ENCODE measurements at places on chromosomes 16 and 17.

DNA sequence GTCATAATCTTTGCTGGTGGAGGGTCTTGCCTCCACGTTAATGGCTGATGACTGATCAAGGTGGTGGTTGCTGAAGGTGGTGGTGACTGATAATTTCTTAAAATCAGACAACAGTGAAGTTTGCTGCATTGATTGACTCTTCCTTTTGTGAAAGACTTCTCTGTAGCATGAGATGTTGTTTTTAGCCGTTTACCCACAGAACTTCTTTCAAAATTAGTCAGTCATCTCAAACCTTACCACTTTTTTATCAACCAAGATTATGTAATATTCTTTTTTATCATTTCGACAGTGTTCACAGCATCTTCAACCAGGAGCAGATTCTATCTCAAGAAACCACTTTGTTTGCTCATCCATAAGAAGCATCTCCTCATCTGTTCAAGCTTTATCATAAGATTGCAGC lies 5.9 kb downstream of the UQCRC2 start:
- no peak for ATAC-seq

GRCh38 chr17:81991684-81992305 lies 14.4 kb downstream of the ASPSCR1 start:
- peak; percentile 43 for ATAC-seq

DNA sequence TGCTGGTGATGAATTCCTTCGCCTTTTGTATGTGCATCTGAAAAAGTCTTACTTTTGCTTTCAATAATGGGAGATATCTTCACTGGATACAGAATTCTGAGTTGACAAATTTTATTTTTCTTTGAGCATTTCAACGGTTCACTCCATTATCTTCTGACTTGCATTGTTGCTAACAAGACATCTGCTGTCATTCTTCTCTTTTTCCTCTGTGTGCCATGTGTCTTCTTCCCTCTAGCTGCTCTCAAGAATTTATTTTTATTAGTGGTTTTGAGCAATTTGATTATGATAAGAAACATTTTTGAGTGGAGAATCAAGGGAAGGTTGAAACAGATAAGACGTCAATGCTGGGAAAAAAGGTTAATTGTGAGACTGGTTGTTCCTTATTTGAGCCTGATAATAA lies 471.8 kb downstream of the CDH13 start:
- no peak for ATAC-seq

DNA sequence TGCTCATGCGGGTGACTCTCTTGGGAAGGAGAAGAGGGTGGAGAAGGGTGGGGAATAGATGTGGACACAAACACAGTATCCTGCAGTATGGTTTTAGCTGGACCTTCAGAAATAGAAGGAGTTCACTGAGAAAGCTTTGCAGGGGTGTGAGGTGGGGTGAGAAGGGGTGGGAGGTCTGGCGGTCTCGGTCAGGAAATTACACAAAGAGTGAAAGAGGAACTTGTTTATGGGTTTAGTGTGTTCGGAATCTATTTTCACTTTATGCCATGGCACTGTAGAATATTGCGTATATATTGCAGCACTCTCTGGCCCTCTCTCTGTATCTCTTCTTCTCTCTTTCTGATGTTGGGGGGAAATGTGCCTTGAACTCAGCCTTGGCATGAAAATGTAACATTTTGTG lies 148.2 kb upstream of the GOT2 start:
- ATAC-seq, result no peak

DNA sequence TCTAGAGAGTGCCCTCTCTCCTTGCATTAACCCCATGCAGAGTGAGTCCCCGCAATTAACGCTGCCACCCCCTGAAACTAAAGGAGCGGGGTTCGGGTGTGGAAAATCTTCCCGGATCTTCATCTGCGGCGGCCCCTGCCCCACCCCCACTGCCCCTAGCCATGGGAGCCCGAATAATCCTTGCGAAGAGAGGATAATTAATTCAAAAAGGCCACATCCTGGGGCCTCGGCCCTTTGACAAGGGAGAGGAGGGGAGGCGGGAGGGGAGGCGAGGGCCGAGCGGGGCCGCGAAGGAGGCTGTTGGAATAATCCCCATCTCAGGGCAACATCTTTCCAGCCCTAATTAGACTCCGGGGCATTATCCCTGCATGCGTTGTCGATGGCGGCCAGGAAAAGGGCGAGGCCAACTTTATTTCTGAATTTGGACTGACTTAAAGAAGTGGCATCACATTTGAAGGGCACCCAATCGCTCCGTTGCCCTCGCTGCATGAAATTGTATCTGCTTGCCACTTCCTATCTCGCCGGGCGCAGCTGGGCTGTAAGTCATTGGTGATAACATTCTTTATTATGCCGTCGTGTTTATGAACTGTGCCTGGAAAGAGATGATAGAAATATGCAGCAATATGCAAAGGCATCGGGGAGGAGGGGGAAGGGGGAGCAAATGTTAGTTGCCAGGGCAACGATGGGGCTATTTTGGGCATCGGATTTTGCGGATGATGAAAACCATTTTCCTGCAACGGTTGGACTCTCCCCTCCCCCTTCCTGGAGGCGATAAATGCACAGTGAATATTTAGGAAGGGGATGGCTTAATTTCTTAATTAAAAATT lies 387.1 kb upstream of the TNRC6C start:
- ATAC-seq, result no peak

DNA sequence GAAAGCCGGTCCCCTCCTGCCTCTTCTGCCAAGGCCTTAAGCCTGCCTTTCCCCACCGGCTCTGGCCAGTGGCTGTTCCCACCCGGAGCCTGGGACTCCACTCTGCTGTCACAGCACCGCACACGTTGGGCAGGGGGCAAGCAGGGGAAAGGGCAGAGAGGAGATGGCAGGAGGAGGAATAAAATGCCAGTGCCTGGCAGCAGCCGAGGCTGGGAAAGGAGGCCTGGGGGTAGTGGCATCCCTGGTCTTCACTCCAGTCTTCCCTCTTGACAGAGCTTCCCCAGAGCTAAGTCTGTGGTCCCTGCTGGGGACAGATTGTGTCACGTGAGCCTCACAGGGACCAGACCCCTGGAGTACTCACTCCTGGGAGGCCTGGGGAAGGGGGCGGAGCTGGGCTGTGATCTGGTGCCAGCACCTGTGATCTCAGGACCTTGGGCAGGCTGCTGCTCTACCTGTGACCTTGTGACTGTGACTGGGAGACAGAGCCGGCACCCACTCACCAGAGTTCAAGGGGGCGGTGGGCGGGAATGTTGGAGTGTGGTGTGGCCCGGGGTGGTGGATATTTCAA lies 97.2 kb upstream of the GSE1 start:
- no peak for ATAC-seq

- no peak for ATAC-seq
These were observed 8.7 kb downstream of the GRN start for GRCh38 chr17:44353672-44354331.

- ATAC-seq, result peak; percentile 26
These were observed 17.1 kb upstream of the CRK start for GRCh38 chr17:1473170-1473569.

- ATAC-seq, result no peak
These were observed 7.0 kb upstream of the MYH8 start for GRCh38 chr17:10428781-10429180.

GRCh38 chr17:58370716-58371115 lies 18.7 kb upstream of the SUPT4H1 start:
- no peak for ATAC-seq

DNA sequence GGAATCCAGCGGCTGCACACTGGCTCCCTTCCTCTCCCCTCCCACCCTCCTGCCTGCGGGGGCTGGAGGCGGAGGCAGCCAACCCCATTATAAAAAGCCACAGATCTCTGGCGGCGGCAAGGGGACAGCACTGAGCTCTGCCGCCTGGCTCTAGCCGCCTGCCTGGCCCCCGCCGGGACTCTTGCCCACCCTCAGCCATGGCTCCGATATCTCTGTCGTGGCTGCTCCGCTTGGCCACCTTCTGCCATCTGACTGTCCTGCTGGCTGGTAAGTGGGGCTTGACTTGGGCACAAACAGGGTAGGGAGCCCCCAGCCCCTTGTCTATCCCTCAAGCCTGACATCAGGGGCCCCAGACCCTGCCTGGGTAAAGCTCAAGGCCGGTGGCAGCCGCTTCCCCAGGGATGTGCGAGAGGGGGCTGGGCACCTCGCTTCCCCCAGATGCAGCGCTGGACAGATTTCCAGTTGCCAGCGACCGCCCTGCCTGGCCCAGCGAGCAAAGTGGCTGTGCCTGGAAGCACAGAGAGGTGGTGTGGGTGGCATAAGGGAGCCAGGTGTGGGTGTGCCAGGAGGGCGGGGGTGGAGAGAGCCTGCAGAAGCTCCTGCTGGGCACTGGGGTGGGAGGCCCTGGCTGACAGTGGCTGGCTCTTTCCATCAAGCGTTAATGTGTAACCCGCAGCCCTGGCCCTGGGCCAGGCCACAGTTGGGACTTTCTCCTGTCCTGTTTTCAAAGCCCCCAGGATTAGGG lies at the start of gene CX3CL1:
CX3CL1 (plus strand) TSS at position 119 of the 745 bp plus-strand sequence; CDS start at position 198, 79 bp downstream.
- ATAC-seq, result peak; percentile 83

GRCh38 chr16:85146532-85146797 lies 34.2 kb upstream of the CIBAR2 start:
- ATAC-seq, result no peak

GRCh38 chr16:17470182-17470907 lies 415 bp downstream of the XYLT1 start:
- ATAC-seq, result no peak

- no peak for ATAC-seq
These were observed 5.7 kb downstream of the HS3ST3B1 start for GRCh38 chr17:14306596-14306995.

GRCh38 chr17:42774066-42774745 lies 957 bp downstream of the VPS25 start:
- ATAC-seq, result peak; percentile 9

DNA sequence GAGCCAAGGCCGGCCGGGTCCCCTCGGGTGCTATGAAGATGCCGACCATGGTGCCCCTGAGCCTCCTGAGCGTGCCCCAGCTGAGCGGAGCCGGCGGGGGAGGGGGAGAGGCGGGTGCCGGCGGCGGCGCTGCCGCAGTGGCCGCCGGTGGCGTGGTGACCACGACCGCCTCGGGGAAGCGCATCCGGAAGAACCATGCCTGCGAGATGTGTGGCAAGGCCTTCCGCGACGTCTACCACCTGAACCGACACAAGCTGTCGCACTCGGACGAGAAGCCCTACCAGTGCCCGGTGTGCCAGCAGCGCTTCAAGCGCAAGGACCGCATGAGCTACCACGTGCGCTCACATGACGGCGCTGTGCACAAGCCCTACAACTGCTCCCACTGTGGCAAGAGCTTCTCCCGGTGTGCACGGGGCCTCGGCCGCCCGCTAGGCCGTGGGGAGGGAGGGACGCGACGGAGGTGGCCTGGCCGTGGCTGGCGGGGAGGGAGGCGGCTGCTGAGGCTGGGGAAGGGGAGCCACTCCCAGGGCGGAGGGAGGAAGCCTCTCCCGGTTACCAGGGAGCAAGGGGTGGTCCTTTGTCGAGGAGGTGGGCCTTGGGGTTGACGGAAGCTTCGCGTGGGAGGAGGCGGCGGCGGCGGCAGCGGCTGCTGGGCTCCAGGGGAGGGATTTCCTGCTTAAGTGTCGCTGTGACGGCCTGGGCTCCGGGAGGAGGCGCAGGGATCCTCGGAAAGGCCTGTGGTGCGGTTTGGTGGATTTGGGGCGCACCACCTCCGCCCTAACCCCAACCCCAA lies 1.3 kb downstream of the MAZ start:
- ATAC-seq, result peak; percentile 13

DNA sequence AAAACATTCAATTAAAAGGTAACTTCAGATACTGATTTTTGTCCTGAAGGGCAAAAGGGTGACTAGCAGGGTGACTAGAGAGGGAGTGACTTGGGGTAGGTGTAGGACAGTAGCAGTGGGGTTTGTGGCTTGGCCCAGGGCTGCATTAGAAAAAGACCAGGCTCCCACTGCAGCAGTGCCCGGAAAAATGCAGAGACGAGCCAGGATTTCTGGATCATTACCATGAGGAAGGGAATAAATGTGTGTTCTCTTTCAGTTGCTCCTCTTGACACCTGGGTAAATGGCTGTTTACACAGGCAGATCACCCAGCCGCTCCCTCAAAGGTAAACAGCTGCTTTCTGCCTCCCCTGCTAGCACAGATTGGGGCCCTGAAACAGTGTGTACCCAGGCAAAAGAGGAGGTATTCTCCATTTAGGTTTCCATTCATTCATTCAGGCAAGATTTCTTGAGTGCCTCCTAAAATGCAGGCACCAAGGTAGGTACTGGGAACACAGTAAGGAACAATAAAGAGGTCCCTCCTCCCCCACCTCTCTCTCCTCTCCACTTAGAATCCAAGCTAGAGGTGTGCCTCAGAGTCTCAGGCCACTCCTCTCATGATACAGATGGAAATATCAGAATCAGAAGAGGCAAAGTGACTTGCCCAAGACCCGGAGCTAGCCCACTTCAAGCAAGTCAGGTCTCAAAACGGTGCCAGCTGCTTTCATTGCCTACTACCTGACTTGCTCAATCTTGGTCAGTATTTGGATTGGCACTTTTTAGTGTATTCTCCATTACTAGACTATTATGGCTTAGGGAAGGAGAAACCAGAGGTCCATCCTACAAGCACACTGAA lies 15.2 kb upstream of the TOX3 start:
- no peak for ATAC-seq

GRCh38 chr17:55416470-55417052 lies 5.1 kb downstream of the MMD start:
- ATAC-seq, result no peak

GRCh38 chr17:59107306-59107670 lies 608 bp upstream of the TRIM37 start:
- no peak for ATAC-seq

DNA sequence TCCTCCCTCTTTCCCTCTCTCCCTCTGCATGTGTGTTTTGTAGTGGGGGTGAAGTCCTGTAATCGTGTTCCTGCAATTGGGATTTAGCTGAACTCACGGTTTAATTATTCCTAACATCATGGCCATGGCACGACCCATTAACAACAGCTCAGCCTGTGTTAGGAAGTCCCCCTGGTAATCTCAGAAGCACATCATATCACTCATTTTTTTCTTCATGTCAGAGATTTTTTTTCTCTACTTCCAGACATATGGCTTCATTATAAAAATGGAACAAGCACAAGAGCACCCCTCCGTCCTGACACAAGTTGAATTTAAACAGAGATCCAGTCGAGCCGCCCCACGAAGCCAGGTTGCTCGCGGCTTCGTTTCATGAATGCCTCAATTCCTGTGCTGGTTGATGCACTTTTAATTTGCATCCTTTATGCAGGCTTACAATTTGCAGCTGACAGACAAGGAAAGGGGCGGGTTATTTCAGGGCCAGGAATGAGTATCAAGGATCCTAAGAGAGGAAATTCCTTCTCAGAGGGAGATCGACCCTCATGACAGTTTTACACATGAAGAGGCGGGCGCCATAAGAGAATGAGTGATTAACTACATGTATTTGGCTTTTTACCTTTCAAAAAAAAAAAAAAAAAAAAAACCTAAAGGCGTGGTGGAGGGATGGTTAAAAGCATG lies 192.9 kb downstream of the MAF start:
- no peak for ATAC-seq
